ENCODE measurements at places on chromosomes 16 and 17.

GRCh38 chr17:1414001-1414574 is 14.1 kb upstream of the YWHAE start:
- DNase-seq = no peak

DNA sequence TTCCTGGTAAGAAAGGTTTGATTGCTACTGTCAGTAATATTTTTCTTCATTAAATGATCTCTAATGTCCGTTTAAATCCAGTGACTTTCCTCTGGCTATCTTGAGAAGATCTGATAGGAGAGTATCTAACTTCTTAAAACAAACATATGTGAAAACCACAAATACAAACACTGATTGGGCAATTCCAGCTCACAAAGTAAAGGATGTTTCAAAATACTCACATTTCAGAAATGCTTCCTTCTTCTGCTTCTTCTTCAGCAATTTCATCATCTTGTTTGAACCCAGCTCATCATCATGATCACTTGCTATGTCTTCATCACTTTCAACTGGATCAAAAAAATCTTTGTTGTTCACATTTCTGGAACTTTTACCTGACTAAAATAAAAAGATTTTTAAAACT is 64.3 kb upstream of the RBL2 start:
- DNase-seq = no peak

- DNase-seq = no peak
Observed at GRCh38 chr17:80018917-80019651, 16.6 kb downstream of the TBC1D16 start.

- DNase-seq = no peak
Observed at GRCh38 chr17:1229349-1229899, 40.8 kb upstream of the BHLHA9 start.

- DNase-seq = no peak
Observed at GRCh38 chr17:34384271-34384670, 21.2 kb upstream of the CCL1 start.

DNA sequence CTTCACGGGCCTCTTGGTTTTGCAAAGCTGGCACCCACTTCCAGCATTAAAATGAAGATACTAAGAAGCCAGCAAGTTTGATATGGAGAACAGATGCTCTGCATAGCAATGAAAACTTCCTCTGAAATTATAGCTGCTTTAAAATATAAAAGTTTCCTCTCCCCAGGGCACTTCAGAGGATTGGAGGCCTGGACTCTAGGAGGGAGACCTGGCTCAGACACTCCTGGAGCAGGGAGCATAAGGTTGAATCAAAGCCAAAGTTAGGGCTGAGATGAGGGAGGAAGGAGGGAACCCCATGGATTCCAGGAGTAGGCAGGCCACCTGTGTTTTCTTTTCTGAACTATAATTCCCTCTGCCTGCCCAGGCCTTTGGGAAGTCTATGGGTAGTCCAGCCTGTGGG is 176.0 kb upstream of the RPL38 start:
- no peak for DNase-seq

DNA sequence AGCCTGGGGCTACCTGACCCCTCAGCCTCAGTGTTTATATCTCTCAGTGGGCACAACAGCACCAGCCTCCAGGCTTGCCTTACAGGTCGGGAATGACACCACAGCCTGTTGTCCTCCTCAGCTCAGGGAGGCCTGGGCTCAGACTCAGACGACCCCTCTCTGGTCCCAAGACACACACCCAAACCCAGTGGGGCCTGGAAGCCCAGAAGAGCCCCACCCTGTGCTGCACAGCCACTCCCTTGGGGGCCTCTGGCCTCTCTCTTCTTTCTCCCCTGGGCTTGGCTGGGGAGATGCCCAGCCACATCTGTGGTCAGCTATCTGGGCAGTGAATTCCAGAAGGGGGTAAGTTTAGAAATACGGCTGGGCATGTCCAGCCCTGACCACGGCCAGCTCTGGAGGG is 2.4 kb downstream of the NATD1 start:
- peak; percentile 34 for DNase-seq

DNA sequence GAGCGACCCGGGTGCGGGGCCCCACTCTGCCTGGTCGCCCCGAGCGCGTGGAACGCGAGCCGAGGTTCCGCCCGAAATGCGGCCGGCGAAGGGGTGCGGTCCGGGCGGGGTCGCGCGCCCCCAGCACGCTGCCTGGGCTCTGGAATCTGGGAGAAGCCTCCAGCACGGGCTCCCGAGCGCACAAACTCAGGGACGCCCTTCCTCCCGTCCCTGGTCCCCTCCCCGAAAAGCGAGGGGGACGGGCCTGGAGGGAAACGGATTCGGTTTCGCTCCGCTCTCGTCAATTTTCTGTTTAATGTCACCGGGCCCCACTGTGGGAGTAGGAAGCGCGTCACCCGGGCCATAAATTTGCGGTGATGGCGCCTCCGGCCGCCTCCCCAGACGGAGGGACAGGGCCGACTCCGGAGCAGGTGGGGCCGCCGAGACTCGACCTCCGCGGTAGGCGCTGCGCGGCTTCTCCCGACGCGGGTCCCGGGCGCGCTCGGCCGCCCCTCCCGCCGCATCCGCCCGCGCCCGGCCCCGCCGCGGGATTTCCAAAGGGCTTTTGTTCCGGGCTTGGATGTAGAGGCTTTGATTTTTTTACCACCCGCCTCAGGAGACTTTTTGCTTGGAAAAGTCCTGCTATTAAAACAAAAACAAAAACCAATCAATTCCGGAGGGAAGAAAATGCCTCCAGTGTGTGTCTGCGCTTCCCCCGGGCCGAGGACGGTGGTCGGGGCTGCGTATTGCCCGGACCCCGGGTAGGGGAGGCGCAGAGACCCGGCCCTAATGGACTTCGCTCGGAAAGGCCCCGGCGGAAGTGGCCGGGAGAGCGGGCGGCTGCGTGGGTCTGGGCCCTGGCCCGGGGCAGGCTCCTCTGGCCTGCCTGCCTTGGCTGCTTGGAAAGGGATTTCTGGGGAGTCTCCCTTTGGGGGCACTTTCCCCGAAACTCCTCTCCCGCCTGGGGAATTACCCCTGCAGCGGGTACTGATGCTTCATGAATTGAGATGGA is 7.9 kb upstream of the BAHCC1 start:
- DNase-seq = peak; percentile 67

- peak; percentile 43 for DNase-seq
Observed at GRCh38 chr16:89860747-89861304, 12.6 kb upstream of the TCF25 start.

DNA sequence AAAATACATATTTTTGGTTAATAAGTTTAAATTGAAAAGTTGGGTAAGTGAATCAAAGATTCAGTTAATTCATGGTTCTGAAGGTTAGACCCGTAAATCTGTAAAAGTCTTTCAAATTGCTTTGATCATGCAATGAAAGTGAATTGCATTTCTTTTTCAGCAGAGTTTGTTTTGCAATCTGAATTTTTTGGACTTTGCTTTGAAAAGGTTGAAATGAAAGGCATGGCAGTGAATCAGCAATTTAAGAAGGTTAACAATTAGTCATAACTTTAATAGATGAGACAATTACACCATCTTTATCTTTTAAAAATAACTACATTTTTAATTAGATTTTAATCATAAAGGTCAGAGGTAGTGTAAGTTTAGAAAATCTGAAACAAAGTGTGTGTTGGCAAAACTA is 310.9 kb upstream of the KCNJ16 start:
- no peak for DNase-seq

DNA sequence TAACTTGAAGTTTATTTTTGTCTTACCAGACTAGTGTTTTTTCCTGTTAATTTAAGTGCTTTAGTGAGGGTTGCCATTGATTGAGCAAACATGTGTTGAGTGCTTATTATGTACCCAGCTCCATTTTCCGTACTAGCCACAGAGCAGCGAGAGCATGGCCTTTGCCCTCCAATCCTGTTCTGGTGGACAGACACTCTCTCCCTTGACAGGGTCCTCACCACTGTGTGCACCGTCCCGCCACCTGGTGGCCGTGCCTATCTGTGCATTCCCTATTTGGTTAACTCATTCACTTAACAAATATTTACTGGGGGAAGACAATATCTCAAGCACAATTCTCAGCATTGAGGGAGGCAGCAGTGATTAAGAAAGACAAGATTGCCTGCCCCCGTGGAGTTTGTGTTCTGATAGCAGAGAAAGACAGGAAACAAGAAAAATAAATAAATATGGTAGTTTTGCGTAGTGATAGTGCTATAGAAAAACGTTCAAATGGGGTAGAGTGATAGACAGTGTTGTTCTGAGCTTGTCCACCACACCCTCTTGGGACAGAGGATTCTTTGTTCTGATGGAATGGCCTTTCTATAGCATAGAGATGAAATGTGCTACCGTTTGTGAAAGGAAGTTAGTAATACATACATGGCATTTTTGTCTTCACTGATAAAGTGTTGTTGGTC is 13.0 kb downstream of the CDH13 start:
- peak; percentile 78 for DNase-seq

DNA sequence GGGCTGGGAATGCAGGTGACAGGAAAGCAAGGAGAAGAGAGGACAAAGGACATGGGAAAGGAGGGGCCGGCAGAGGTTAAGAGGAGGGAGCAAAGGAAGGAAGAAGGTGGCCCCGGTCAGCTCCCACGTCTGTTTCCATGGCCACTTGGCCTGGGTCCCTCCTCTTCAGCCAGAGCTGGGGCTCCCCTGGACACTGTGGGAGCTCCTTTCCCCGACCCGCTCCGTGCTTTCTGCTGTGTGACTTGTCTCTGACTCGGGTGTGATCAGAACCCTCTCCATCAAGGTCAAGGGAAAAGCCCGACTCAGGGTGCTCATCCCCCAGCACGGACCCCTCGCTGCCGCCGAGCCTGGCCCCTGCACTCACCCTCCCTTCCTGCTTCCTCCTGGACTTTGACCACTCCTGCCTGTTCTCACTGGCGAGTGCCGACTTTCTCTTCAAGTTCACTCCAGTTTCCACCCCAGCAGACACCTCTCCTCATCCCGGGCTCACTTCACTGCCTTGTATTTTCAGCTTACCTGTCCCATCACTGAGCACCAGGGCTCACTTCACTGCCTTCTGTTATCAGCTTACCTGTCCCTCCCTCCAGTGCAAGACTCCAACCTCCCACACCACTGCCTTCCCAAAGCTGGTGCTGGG is 61.2 kb downstream of the MEAK7 start:
- no peak for DNase-seq

DNA sequence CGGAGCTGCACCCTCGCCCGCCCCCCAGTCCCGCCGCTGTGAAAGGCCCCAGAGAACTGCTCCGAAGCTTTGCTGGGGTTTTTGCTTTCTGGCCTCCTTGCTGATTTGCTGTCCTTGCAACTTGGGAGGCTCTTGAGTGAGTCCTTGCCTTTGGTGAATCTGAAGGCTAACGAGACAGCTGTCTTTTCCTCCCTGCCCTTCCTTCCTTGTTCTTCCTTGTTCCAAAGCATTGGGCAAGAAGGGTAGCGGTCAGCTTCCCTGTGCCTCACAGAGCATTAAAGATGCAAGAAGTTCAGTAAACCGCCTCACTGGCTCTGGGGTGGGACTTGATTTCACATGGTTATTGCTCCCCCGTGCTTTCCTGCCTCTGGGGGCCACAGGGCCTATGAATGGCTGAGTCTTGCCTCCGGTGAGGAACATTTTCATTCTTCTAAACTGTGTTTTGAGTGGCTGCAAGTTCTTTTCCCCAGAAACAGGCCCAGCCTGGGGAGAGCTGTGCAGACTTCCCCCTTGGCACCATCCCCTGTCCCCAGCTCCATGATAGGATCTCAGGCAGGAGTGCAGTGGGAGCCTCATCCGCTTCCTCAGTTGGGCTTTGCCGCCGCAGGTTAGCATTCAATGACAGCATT is 1.4 kb downstream of the YPEL2 start:
- DNase-seq = peak; percentile 15

- DNase-seq = no peak
Observed at GRCh38 chr17:2365132-2365531, 27.8 kb downstream of the SGSM2 start.

DNA sequence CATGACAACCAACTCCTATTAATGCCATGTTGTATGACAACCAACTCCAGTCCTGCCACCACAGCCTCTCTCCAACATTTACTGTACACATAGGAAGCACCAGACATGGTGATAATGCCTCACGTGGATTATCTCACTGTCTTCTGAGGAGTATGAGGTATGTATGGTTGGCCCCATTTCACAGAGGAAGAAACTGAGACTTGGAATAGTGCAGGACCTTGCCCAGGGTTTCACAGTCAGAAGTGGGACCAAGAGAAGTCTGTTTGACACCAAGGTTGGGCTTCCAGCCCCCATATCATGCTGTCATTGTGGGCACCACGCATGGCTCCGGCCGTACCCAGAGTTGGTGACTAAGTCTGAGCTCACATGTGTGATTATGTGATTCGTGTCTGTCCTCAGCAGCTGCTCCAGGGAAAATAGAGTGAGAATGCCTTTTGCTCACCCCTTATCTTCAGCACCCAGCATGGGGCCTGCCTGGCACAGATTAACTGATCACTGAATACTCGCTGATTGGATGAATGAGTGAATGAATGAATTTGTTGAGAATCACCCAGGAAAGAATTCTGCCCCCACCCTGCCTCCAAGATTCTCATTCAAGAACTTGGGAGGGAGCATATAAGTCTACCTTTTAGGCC is 204.1 kb upstream of the NLRP1 start:
- DNase-seq = peak; percentile 83

DNA sequence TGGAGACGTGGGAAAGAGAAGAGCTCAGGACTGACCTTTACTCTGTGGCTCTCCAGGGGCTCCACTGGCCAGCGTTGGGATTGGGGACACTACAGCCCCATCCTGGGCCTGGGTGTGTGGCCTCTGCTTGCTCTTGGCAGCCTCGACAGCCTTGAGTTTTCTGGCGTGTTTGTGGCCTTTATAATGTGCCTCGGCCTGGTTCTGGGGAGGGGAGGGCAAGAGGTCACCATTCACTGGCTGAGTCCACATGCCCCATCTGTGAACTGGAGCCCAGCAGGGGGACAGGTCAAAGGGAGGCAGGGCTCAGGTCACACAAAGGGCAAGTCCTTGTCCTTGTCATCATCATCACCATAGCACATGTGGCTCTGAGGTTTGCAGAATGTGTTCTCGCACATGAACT is 11.7 kb downstream of the NKIRAS2 start:
- no peak for DNase-seq

DNA sequence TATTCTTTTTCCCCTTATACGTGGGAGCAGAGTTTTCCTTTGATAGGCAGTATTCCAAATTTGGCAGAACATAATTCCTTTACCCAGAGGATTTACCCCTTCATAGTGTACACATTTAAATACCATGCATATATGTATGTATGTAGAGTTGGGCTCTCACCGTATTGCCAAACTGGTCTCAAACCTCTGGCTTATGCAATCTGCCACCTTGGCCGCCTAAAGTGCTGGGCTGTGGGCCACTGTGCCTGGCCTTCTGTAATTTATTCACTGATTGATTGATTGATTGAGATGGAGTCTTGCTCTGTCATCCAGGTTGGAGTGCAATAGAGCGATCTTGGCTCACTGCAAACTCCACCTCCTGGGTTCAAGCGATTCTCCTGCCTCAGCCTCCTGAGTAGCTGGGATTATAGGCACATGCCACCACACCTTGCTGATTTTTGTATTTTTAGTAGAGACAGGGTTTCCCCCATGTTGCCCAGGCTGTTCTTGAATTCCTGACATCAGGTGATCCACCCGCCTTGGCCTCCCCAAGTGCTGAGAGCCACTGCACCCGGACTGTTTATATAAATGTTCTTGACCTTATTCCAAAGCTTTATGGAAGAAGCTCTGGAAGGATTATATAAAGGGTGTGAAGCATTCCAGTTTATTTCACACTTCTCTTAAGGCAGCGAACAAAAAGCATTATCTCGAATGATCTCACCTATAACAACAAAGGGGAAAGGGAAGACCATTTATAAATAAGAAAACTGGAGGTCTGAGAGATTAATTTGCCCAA is 14.9 kb downstream of the GLG1 start:
- DNase-seq = no peak

- peak; percentile 42 for DNase-seq
Observed at GRCh38 chr17:27457731-27458523, 1.7 kb downstream of the KSR1 start.

- peak; percentile 20 for DNase-seq
Observed at GRCh38 chr17:43871946-43872690, 25.1 kb downstream of the CD300LG start.

- no peak for DNase-seq
Observed at GRCh38 chr16:56515665-56516064, 4.2 kb downstream of the BBS2 start.
